Activated T-helper 2 cell treated with anti-CD3 and anti-CD28 coated beads, Interferon-gamma antibody, Interleukin-2, Interleukin-4, amounts not matched to agents 10 μg/mL and 5 μg/mL and 100 μg/mL, durations not matched to agents 14 hours and 24 hours and 36 hours (primary cell): ENCODE measurements at places on chromosomes 16 and 17. TPM values are rescaled to one million over a fixed set of nuclear protein-coding genes. Genes with fewer than 3 reads are reported as not detected.

LYRM1 gene
- total RNA-seq = 30.5 and 34.7 TPM in 2 replicates

TTYH2 gene
- 17.0 and 19.6 TPM in 2 replicates for total RNA-seq

CSH2 gene
- not detected in 2 replicates for total RNA-seq

CCL16 gene
- not detected in 2 replicates for total RNA-seq
